ENCODE measurements at places on chromosomes 6 and 20. TPM values are rescaled to one million over a fixed set of nuclear protein-coding genes. Genes with fewer than 3 reads are reported as not detected.
A peak's percentile ranks its signal among the peaks of the same experiment; 100 is the strongest.

Gene TMEM244
- total RNA-seq, result not detected

Gene TNF
- not detected for total RNA-seq

Gene HS3ST5
- 17.4 TPM for total RNA-seq

Gene MYB
- total RNA-seq, result 0.56 TPM

Gene ULBP1
- total RNA-seq, result 9.3 TPM

Gene RIMS1
- total RNA-seq, result 12.3 TPM

Gene KCNB1
- total RNA-seq, result 3.1 TPM

Gene CCDC170
- not detected for total RNA-seq

Gene TREML1
- not detected for total RNA-seq

Gene KIAA0408
- total RNA-seq, result 110 TPM

Gene GSTA4
- 81.1 TPM for total RNA-seq

Gene THBD
- total RNA-seq, result not detected

DNA sequence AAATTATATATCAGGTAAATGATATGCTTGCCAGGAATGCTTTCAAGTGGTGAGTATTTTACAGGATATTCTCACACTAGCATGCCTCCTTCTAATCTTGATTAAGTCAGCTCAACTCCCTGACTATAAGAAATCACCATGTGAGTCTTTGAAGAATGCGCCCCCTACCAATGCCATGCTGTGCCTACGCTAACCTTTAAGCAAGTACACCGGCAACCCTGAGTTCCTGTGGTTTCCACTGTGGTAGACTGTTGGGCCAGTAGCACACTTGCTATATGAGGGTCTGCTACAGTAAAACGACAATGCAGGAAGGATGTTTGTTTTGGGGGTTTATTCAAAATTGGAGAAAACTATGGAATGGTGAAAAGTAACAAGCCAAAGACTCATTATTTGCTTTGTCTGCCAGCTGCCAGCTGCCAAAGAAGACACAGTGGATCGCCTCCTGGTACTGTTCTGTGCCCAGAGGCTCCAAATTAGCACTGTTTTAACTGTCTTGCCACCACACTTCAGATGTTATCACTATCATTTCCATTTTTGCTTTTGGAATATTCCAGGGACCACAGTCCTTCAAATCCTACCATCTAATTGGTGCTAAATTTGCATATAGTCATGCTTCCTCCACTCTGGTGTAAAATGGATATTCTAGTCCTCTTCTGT is 333.5 kb downstream of the RNGTT start:
- no peaks in the 10 kb centered on the region for H3K27me3 ChIP-seq
- H3K27ac ChIP-seq, result no peak overlapping the region
- no peaks in the 10 kb centered on the region for H3K36me3 ChIP-seq
- DNase-seq, result no peak
- no peak overlapping the region for H3K4me3 ChIP-seq
- H3K4me1 ChIP-seq, result no peaks in the 10 kb centered on the region

DNA sequence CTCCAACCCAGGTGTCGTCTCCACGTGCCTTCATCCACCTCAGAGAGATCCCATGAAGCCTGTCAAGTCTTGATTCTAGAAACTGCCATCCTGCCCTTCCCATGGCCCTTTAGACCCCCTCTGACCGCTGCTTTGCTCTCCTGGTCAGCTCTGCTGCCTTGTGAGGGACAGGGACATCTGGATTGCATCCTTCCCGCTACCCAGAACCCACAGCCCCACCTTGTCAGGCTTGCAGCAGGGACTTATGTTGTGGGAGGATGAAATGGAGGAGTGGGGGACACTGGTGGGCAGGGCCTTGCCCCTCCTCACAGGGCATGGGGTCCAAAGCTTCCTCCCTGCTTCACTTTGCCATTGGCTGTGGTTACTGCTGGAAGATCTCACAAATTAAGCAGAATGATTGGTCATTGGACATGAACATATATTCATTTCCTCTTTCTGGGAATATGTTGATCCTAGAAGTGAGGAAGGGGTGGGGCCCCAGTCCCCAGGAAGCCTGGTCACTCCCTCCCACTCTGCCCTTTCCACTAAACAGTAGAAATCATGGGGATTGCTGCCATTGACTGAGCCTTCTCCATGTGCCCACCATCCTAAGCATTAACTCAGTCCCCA is 4.5 kb downstream of the GLP1R start:
- H3K4me1 ChIP-seq, result peaks cover 5% of the 10 kb centered on the region
- peaks cover 11% of the 10 kb centered on the region for H3K27me3 ChIP-seq
- H3K4me3 ChIP-seq, result no peak overlapping the region

DNA sequence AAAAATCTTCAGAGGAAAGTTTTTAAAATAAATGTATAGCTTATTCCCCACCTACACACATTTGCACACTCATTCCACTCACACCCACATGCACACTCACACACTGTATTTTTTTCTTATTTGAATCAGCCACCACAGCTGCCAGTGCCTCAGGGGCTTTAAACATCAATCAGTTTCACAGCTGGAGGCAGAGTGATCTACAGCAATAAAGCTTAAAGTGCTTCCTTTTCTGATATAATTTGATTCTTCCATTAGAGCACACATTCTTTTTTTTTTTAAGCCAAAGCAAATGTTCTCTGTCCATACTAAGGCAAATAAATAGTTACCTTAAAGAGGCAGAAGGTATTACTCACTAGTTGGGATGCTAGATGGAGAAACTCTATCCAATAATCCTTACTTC is 498.8 kb upstream of the POU3F2 start:
- no peaks in the 10 kb centered on the region for H3K27me3 ChIP-seq
- no peaks in the 10 kb centered on the region for H3K36me3 ChIP-seq
- H3K4me3 ChIP-seq, result no peak overlapping the region
- H3K27ac ChIP-seq, result no peak overlapping the region
- H3K4me1 ChIP-seq, result peaks cover 3% of the 10 kb centered on the region

GRCh38 chr20:48277266-48277665 is 492.0 kb upstream of the SULF2 start:
- peaks cover 12% of the 10 kb centered on the region for H3K36me3 ChIP-seq
- peaks cover 42% of the 10 kb centered on the region for H3K4me1 ChIP-seq
- no peak overlapping the region for H3K4me3 ChIP-seq
- no peak overlapping the region for H3K27ac ChIP-seq
- DNase-seq, result no peak
- peaks cover 2% of the 10 kb centered on the region for H3K27me3 ChIP-seq

DNA sequence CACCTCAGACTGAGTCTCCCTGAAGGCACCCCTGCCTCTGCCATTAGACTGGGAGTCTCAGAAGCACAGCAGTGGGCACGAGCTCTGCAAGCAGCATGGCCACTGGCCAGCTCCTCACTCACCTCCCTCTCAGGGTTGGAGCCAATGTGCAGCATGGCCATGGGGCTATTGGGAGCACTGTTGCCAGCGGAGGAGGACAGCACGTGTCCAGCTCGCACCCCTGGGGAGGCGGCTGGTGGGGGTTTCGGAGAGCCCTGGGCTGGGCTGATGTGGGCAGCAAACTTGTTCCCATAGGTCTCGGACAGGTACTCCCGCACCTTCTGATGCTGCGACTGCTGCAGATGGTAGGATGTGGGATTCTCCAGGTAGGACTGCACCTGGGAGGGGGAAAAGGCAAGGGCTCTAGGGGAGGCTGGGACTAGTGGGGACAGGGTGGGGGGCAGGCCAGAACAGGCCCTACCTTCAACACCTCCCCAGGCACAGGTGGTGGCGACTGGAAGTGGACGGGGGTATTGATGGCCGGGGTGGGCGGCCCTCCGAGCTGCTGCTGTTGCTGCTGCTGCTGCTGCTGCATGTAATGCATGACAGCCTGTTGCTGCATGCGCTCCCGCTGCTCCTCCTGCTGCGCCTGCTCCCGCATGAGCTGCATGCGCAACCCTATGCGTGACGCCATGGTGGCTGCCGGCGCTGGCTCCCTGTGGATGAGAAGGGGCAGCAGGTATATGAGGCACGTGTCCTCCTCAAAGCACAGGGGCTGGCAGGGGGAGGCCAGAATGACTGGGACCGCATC is 44.7 kb downstream of the TFEB start:
- H3K27ac ChIP-seq, result no peak overlapping the region
- no peak overlapping the region for H3K4me3 ChIP-seq
- no peaks in the 10 kb centered on the region for H3K36me3 ChIP-seq
- no peak for DNase-seq
- no peaks in the 10 kb centered on the region for H3K4me1 ChIP-seq
- peaks cover 8% of the 10 kb centered on the region for H3K27me3 ChIP-seq

DNA sequence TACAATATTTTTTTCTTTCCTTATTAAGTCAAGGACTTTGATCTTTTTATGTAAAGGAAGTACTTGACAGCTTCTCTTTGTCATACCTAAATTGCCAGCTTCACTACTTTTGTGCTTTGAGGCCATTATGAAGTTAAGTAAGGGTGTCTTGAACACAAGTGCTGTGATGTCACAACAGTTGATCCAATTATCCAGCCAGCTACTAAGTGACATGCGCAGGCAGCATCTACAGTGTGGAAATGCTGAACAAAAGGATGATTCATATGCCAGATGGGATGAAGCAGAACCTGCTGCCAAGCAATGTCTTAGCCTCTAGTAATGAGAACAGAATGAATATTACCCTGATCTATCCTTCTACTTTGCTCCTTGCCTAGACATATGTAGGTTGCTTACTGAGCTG is 68.3 kb upstream of the TMEM244 start:
- H3K27me3 ChIP-seq, result no peaks in the 10 kb centered on the region
- H3K27ac ChIP-seq, result peak overlapping the region; percentile 40
- H3K4me3 ChIP-seq, result no peak overlapping the region
- H3K36me3 ChIP-seq, result no peaks in the 10 kb centered on the region

GRCh38 chr6:7188492-7188891 is 80.7 kb downstream of the RREB1 start:
- H3K36me3 ChIP-seq, result no peaks in the 10 kb centered on the region
- H3K4me1 ChIP-seq, result peaks cover 5% of the 10 kb centered on the region
- H3K27me3 ChIP-seq, result no peaks in the 10 kb centered on the region
- no peak overlapping the region for H3K27ac ChIP-seq
- no peak overlapping the region for H3K4me3 ChIP-seq

DNA sequence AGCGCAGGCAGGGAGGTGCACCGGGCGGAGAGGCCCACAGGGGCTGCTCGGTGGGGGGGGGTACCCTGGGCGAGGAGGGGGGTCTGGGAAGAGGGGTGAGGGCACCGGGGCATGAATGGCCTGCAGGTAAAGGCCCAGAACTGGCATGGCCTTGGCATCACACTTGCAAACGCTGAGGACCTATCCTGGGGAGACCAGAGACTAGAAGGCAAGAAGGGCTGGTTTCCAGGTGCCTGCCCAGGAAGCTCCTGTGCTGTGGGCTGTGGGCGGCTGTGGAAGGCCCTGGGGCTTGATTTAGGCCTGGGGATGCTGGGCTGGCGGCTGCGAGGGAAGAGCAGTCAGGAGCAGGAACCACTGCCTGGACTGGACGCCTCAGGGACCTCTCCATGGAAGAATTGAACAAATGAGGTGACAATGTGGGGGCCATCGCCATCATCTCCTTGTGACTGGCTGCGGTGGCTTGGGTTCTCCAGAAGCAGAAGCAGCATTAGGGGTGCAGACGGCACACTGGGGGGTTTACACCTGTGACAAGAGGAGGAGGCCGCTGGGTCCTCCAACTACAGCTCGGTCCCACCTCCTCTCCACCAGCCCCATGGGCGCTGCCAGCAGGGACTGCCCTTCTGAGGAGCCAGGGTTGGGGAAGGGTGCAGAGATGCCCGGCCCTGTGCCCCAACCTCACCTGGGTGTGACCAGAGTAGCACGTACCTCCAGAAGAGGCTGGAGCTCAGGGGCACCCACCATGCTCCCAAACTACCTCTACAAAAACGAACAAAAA is 32.1 kb upstream of the IRF4 start:
- DNase-seq, result no peak
- H3K27ac ChIP-seq, result no peak overlapping the region
- H3K4me1 ChIP-seq, result peaks cover 3% of the 10 kb centered on the region
- H3K36me3 ChIP-seq, result peaks cover 29% of the 10 kb centered on the region
- H3K4me3 ChIP-seq, result no peak overlapping the region

GRCh38 chr6:79461205-79461604 is 76.0 kb downstream of the LCA5 start:
- no peak overlapping the region for H3K4me3 ChIP-seq
- H3K27ac ChIP-seq, result no peak overlapping the region
- DNase-seq, result no peak
- no peaks in the 10 kb centered on the region for H3K36me3 ChIP-seq
- no peaks in the 10 kb centered on the region for H3K27me3 ChIP-seq

DNA sequence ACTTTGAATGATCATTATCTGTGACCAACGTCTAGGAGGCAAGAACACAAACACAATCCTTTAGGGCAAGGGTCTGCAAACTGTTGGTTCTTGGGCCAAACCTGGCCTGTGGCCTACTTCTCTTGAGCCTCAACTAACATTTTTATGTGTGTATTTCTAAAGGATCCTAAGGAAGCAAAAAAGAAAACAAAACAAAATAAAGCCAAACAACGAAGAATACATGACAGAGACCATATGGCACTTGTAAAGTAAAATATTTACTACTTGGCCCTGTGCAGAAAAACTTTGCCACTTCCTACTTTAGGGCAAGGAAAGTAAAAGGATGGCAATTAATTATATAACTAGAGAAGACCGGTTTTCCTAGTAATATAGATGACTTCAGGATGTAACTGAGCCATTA is 1056.2 kb downstream of the EPHA7 start:
- no peaks in the 10 kb centered on the region for H3K4me1 ChIP-seq
- no peaks in the 10 kb centered on the region for H3K36me3 ChIP-seq
- H3K4me3 ChIP-seq, result no peak overlapping the region
- no peak overlapping the region for H3K27ac ChIP-seq
- H3K27me3 ChIP-seq, result no peaks in the 10 kb centered on the region

GRCh38 chr6:33621711-33622388 is 728 bp downstream of the ITPR3 start:
- no peak for DNase-seq
- H3K27ac ChIP-seq, result no peak overlapping the region
- H3K36me3 ChIP-seq, result no peaks in the 10 kb centered on the region
- H3K4me3 ChIP-seq, result peak overlapping the region; percentile 78
- peaks cover 9% of the 10 kb centered on the region for H3K4me1 ChIP-seq

DNA sequence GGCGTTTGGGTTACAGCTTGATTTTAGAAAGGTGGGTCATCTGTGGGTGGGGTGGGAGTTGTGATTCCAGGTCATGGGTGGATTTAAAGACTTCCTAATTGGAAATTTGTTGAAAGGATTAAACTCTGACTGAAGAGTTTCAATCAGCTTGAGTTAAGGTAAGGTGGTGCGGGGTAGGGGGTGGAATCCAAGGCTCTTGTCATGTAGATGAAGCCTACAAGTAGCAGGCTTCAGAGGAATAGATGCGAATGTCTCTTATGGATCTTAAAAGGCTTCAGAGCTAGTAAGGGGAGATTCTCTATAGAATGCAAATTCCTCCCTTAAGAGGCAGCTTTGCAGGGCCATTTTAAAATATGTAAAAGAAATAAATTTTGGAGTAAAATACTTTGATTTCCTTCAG is 645.3 kb downstream of the FRK start:
- H3K4me1 ChIP-seq, result peaks cover 3% of the 10 kb centered on the region
- no peak for DNase-seq
- H3K27ac ChIP-seq, result no peak overlapping the region

DNA sequence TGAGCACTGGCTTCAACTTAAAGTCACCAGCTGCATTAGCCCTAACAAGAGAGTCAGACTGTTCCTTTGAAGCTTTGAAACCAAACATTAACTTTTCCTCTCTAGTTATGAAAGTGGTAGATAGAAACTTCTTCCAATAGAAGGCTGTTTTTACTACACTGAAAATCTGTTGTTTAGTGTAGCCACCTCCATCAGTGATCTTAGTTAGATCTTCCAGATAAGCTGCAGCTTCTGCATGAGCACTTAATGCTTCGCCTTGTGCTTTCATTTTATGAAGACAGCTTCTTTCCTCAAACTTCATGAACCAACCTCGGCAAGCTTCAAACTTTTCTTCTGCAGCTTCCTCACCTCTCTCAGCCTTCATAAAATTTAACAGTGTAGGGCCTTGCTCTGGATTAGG is 133.2 kb downstream of the INSM1 start:
- H3K27me3 ChIP-seq, result peaks cover 7% of the 10 kb centered on the region
- no peak overlapping the region for H3K27ac ChIP-seq
- peaks cover 39% of the 10 kb centered on the region for H3K4me1 ChIP-seq
- H3K36me3 ChIP-seq, result no peaks in the 10 kb centered on the region
